Brain microvascular endothelial cell (primary cell): ENCODE measurements at places on chromosomes 1 and 21.

DNA sequence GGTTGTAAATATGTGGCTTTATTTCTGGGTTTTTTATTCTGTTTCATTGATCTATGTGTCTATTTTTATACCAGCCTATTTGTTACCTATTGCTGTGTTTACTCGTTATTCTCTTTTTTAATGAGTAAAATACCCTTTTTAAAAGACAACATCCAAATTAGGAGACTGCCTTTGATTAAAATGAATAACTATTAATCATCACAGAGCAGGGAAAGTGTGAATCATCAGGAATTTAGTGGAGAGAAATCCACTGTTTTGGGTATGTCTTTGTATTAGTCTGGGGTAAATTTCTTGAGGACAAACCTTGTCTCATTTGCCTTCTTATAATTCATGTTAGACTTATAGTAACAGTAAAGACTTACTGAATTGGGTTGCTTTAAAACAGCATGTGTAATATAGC lies 12.1 kb downstream of the DISC1 start:
- no peak for DNase-seq

- no peak for DNase-seq
Observed at GRCh38 chr1:155082301-155083051, 3.8 kb downstream of the EFNA3 start.

- no peak for DNase-seq
Observed at GRCh38 chr1:241747992-241748391, 95.9 kb downstream of the WDR64 start.

GRCh38 chr1:20964540-20965484 lies 177.7 kb upstream of the HP1BP3 start:
- DNase-seq: no peak

DNA sequence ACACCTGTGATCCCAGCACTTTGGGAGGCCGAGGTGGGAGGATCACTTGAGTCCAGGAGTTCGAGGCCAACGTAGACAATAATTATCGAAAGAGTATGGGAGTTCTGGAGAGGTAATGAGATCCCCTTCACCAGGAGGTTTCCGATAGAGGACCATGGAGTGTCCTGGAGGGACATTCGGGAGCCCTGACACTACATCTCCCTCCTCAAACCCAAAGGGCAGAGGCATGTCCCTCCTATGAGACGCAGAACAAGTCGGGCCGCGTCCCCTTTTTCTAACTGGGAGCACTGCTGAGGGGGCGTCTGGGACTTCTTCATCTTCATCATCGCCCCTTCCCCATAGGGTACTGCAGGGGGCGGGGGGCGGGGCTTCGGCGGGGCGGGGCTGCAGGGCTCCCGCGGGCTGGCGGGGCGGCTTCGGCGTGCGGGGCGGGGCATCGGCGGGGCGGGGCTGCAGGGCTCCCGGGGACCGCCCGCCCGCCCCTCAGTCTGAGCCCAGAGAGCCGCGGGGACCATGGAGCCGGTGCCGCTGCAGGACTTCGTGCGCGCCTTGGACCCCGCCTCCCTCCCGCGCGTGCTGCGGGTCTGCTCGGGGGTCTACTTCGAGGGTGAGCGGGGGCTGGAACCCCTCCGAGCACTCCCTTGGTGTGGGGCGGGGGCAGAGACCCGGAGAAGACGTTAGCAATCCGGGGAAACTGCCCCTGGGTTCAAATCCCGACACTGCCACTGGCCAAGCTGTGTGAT lies at the start of gene THEMIS2:
Gene THEMIS2, plus strand, starts transcription at position 486 of the 743 bp plus-strand sequence. Its CDS starts 28 bp downstream, at position 514.
- peak; percentile 16 for DNase-seq

DNA sequence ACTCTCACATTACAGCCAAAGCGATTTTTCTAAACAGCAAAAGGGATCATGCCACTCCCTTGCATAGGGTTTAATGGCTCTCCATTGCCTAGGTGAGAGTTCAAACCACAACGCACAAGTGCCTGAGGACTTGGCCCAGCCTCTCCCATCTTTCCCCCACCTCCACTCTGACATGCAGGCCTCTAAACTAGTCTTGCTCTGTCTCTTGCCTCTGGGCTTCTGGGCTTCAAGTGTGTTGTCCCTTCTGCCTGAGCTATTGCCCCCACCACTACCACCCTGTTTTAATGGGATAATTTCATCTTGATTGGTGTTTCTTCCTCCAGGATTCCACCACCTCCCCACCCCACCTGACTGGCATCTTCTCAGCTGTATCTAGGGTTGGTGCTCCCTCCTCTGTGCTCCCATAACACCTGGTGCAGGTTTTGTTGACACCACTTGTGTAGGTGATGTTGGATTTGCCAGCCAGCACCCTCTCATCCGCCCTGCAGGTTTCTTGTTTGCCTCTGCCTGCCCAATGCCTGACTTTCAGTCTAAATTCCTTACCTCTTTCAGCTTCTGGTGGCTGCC lies 2.7 kb upstream of the ZBTB21 start:
- no peak for DNase-seq

DNA sequence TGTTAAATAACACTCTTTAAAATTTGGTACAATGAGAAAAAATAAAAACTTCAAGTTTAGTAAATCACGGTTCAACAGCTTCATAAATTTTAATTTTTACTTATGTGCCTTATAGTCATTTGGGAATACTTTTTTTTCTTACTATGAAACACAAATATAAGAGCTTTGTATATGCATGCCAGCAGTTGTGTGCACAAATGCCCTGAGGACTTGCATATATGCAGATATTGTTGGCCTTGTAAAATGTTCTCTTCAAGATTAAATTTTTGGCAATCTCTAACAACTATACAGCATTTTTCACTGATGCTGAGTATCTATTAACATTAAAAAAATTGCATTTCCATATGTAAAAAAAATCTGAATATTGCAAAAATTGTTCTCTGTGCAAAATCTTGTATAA lies 458.7 kb upstream of the BRINP3 start:
- DNase-seq: no peak

DNA sequence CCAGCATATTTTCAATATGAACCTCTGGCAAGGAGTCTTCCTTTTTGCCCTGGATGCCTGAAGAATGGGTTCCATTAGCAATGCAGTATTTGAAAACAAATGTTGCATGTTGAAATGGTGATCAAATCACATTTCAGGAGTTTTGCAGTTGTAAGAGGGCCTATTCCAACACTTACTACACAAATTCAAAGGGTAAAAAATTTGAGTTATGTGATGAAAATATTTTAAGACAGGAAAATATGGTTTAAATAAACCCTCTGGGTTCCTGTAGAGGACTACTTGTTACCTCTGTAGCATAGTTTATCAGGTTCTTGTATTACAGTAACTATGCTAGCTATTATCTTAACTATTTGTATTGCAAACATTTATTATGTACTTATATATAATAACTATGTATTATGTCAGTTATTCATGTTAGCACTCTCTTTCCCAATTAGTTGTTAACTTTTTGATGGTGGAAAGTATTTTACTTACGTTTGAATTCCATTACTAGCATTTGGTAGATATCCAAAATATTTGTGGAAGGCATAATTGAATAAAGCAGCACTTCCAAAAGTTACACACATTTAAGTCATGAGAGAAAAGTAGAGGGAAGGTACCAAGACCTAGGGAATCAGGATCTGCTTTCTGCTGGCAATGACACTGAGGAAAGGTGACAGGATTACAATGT lies 312.9 kb downstream of the GRIK1 start:
- no peak for DNase-seq

DNA sequence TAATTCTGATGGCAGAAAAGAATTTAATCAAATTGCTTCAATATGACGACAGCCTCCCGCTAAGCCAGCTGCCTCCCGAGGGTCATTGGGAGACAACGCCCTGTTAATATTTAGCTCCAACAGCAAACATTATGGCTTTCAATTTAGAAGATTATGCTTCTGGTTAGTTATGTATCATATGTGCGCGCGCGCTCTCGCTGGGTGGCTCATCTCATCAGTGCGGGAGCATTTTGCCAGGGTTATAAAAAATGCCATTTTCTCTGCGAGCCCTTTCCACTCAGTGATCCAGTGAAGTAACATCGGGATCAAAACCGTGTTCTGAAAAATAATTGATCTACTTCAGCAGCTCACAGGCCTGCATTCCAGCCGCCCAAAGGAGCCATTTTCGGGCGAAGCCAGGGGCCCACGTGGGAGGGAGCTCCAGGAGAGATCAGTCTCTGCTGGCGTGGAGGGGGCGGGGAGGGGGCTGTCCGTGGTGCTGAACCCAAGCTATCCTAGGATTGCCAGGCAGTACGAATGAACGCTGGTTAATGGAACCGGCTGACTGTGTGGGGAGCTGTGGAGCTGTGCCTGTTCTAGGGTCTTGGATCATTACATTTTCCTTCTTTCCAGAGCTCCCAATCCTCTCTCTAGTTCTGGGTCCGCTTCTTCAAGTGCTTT lies 219.1 kb upstream of the ZC3H12A start:
- peak; percentile 2 for DNase-seq

DNA sequence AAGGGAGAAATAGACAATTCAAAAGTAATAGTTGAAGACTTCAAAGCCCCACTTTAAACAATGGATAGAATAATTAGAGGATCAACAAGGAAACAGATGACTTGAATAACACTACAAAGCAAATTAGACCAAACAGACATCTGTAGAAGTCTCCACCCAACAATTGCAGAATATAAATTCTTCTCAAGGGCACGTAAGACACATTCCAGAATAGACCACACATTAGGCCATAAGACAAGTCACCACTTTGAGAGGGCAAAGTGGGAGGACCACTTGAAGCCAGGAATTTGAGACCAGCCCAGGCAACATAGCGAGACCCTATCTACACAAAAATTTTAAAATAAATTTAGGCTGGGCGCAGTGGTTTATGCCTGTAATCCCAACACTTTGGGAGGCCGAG lies 20.5 kb upstream of the RNF186 start:
- DNase-seq: no peak

DNA sequence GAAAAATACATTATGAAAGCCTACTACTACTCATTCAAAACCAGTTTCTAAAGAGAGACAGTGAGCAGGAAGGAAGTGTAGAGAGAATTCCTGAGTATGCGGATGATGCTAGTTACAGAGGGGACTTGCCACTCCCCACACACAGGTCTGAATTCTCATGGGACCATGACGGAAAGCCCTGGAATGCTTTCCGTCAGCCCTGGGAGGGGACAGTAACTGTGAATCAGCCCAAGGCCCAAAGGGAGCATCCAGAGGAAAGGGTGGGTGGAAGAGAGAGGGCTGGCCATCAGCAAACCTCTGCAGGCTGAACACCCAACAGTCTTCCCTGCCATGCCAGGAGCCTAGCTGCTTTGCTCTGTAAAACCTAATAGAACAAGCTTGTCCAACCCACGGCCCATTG lies 36.4 kb downstream of the RCSD1 start:
- peak; percentile 84 for DNase-seq

- no peak for DNase-seq
Observed at GRCh38 chr1:24186993-24187790, at the start of gene IFNLR1. TSS of gene IFNLR1 (minus strand) at chr1:24187289. CDS start at chr1:24187248, 41 bp downstream.

DNA sequence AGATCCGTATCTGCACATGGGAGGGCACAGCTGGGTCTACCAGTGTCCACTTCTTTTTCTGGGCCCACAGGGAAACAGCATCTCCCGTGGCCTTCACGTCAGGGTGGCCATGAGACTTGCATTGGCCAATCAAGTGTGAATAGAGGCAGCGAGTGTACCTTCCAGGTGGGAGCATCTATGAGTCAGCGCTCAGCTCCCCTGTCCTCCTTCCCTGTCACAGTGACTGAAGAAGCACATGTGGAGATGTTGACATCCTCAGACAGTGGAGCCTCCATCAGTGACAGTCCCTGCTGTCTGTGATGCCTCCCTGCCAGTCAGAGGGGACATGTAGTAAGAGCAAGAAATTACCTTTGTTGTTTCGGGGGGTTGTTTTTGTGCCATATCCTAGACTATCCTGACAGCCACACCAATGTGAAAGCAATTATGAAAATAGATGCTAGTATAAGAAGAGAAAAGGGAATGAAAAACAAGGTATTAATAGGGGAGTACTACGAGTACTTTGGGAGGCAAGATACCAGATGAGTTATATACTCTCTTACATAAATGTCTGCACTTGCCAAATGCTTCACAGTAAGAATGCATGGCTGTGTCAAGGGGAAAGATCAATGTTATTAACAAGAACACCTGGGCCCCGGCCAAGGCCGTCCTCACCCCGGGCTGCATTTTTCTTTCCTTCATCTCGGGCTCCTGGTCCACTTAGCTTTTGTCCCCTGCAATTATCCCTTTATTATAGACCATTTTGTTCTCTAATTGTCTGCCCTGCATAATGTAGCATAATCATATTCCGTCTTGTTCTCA lies 86.0 kb downstream of the MATN1 start:
- DNase-seq: no peak

- DNase-seq: peak; percentile 58
Observed at GRCh38 chr1:248841702-248842395, 3.8 kb downstream of the ZNF672 start.

DNA sequence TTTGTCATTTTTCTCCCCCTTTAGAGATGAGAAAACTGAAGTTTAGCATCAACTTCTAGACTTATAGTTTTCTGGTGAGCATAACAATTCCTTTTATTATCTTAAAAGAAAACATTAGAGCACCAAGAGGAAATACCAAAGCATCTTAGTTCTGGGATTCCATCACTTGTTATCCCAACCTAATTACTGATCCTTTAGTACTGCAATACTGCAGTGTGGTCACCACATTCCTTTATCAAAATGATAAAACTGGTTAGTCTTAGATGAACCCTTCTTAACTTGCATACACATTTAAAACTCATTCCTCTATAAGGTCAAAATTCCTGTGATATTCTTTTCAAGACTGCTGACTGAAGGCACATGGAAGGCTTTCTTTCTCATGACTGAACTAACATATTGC lies 23.1 kb downstream of the SOD1 start:
- peak; percentile 21 for DNase-seq

DNA sequence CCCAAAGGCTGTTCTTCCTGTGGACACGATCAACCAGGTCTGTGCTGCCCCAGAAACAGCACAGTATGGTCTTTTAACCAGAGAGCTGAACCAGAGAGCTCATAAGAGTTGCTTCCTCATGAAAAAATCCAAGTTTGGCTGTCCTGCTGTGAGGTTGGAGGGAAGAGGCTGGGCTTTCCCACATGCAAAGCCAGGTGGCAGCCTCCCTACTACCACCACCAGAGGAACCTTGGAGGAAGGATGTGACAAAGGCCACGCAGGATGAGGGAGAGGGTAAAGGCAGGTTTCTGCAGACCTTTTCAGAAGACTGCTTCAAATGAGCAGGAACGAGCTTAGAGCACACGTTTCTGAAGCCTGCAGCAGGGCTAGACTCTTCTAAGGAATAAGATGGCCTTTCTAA lies 27.1 kb downstream of the FAM78B start:
- DNase-seq: no peak

DNA sequence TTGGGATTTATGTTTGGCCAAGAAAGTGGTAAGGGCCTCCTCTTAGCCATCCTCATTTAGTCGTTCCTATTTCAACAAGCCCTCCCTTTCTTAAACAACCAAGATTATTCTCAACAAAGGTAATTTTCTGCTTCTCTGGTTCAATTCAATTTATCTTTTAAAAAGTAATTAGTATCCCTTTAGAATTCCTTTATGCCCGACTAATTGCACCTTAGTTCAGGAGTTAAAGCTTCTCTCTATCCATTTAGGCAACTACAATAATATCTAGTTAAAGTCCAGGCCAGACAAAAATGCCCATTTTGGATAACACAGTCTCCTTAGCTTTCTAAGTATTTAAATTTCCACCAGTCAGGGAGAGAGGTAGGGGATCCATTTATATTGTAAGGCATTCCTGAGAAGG lies 136.7 kb upstream of the MAGI3 start:
- no peak for DNase-seq

- no peak for DNase-seq
Observed at GRCh38 chr1:201990427-201990826, 8.0 kb downstream of the RNPEP start.
